ENCODE measurements at places on chromosomes 6 and 20. TPM values are rescaled to one million over a fixed set of nuclear protein-coding genes. Genes with fewer than 3 reads are reported as not detected.

DEFB115 gene
- not detected for total RNA-seq

DNA sequence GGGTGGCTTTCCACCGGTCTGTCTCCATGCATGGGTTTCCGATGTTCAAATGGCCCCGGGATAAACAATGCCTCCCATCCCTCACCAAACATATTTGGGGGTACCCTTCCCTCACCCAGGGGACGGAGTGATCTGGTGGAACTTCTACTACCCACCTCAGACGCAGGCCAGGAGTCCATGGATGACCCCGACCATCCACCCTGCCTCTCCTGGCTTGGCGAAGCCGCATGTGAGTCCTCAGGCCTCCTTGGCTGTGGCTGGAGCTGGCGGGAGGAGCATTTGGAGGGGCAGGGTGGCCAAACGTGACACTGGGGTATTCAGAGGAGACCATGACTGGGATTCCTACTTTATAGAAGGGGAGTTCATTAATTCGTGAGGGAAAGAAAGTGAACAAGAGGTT, 45.9 kb upstream of the FRMD1 start:
- no peak overlapping the region for H3K27ac ChIP-seq
- no peak for DNase-seq
- H3K4me3 ChIP-seq: no peak overlapping the region
- H3K36me3 ChIP-seq: no peaks in the 10 kb centered on the region
- no peaks in the 10 kb centered on the region for H3K4me1 ChIP-seq

- no peaks in the 10 kb centered on the region for H3K4me1 ChIP-seq
- H3K4me3 ChIP-seq: no peak overlapping the region
- H3K36me3 ChIP-seq: peaks cover 8% of the 10 kb centered on the region
- DNase-seq: no peak
- H3K27me3 ChIP-seq: peaks cover 6% of the 10 kb centered on the region
Measured at GRCh38 chr6:169786349-169786748, 34.9 kb downstream of the ERMARD start.

GRCh38 chr6:5338177-5338960, 77.1 kb downstream of the FARS2 start:
- H3K4me1 ChIP-seq: no peaks in the 10 kb centered on the region
- no peak overlapping the region for H3K27ac ChIP-seq
- H3K27me3 ChIP-seq: no peaks in the 10 kb centered on the region
- no peaks in the 10 kb centered on the region for H3K36me3 ChIP-seq

DNA sequence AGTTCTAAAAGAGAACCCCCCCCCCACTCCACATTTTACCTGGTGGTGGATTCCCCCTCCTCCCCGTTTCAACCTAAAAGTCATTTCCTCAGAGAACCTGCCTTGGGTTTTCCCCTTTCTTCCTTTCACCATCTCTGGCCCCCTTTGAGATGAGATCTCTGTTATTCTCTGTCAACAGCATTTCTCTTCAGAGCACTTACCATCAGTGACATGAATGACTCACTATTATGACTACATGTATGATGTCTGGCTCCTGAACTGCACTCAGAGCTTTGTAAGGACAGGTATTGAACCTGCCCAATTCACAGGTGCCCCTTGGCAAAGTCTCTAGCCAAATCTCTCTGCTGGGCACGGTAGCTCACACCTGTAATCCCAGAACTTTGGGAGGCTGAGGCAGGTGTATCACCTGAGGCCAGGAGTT, 61.4 kb upstream of the JARID2 start:
- H3K4me3 ChIP-seq: no peak overlapping the region
- no peaks in the 10 kb centered on the region for H3K4me1 ChIP-seq
- no peak for DNase-seq

HMGCLL1 gene
- not detected for total RNA-seq

GRCh38 chr6:118216751-118217150, 309.7 kb downstream of the SLC35F1 start:
- no peaks in the 10 kb centered on the region for H3K36me3 ChIP-seq
- H3K27ac ChIP-seq: no peak overlapping the region
- no peaks in the 10 kb centered on the region for H3K4me1 ChIP-seq
- DNase-seq: no peak
- no peak overlapping the region for H3K4me3 ChIP-seq

PDYN gene
- not detected for total RNA-seq

DNA sequence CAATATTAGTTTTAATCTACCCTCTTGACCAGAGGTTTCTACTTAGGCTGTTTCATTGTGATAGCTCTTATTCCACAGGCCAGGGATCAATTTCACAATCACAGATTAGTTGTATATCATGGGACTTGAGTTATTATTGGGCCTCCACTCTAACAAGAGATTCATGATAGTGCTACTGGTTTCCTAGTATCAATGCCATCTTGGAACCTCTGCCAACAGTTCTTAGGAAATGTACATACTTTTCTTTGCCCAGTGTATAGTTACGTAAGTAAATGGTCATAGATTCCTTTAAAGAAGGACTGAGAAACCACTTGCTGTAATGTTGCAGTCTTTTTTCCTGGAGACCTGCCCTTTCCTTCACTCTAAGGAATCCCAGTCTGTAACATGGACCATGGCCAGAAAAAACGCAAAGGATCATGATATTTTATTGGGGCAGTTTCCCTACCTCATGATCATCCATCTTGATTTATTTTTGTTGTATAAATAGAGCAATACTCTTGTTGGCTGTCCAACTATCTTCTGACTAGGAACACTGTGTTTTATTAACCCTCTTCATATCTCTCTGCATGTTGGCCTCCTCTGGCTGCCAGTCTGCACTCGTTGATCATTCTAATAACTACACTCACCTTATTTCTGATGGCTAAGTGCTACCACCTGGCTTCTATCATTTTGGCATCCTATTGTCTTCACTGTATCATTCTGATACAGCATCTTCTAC, 38.0 kb upstream of the VGLL2 start:
- H3K4me1 ChIP-seq: no peaks in the 10 kb centered on the region
- no peak overlapping the region for H3K4me3 ChIP-seq
- no peaks in the 10 kb centered on the region for H3K36me3 ChIP-seq
- no peak for DNase-seq

GRCh38 chr6:86407128-86407527, 530.2 kb upstream of the HTR1E start:
- H3K27me3 ChIP-seq: peaks cover 13% of the 10 kb centered on the region
- H3K36me3 ChIP-seq: no peaks in the 10 kb centered on the region
- DNase-seq: no peak
- H3K27ac ChIP-seq: no peak overlapping the region
- no peaks in the 10 kb centered on the region for H3K4me1 ChIP-seq
- no peak overlapping the region for H3K4me3 ChIP-seq

- DNase-seq: no peak
- no peaks in the 10 kb centered on the region for H3K27me3 ChIP-seq
- H3K27ac ChIP-seq: no peak overlapping the region
- no peak overlapping the region for H3K4me3 ChIP-seq
Measured at GRCh38 chr6:99331531-99331930, 17.9 kb downstream of the FAXC start.

RAET1E gene
- total RNA-seq: 0.22 TPM

DNA sequence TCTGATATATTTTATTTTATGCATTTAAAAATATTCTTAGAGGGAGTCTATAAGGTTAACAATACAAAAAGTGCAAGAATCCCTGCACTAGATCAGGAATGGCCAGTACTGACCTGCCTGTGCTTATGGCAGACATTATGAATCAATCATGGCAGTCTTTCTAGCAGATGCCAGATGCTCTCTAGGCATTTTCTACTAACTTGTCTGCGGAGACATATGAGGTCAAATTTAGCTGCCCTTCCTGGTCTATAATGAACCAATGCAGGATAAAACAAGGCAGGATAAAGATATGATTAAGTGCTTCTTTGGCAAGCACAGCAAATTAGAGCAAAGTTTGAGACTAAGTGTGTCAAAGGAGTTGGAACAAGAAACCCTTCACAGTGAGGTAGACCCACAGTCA, 46.6 kb upstream of the RNF24 start:
- H3K27ac ChIP-seq: no peak overlapping the region
- DNase-seq: no peak
- H3K27me3 ChIP-seq: peaks cover 16% of the 10 kb centered on the region
- no peak overlapping the region for H3K4me3 ChIP-seq
- no peaks in the 10 kb centered on the region for H3K36me3 ChIP-seq
- peaks cover 22% of the 10 kb centered on the region for H3K4me1 ChIP-seq

- no peaks in the 10 kb centered on the region for H3K27me3 ChIP-seq
- H3K4me1 ChIP-seq: no peaks in the 10 kb centered on the region
- no peak overlapping the region for H3K4me3 ChIP-seq
- H3K27ac ChIP-seq: no peak overlapping the region
- no peak for DNase-seq
- H3K36me3 ChIP-seq: no peaks in the 10 kb centered on the region
Measured at GRCh38 chr20:16749573-16749972, 1.4 kb downstream of the OTOR start.

- no peaks in the 10 kb centered on the region for H3K4me1 ChIP-seq
- H3K27me3 ChIP-seq: no peaks in the 10 kb centered on the region
- no peak overlapping the region for H3K4me3 ChIP-seq
- H3K27ac ChIP-seq: no peak overlapping the region
Measured at GRCh38 chr6:145954985-145955384, 9.2 kb downstream of the SHPRH start.

GRCh38 chr6:73516514-73517489, 4.0 kb downstream of the EEF1A1 start:
- peaks cover 97% of the 10 kb centered on the region for H3K36me3 ChIP-seq
- H3K4me1 ChIP-seq: peaks cover 14% of the 10 kb centered on the region
- peak overlapping the region; percentile 68 for H3K4me3 ChIP-seq
- H3K27me3 ChIP-seq: peaks cover 21% of the 10 kb centered on the region
- DNase-seq: no peak

MCHR2 gene
- total RNA-seq: not detected

MCM8 gene
- 20.6 TPM for total RNA-seq

DNA sequence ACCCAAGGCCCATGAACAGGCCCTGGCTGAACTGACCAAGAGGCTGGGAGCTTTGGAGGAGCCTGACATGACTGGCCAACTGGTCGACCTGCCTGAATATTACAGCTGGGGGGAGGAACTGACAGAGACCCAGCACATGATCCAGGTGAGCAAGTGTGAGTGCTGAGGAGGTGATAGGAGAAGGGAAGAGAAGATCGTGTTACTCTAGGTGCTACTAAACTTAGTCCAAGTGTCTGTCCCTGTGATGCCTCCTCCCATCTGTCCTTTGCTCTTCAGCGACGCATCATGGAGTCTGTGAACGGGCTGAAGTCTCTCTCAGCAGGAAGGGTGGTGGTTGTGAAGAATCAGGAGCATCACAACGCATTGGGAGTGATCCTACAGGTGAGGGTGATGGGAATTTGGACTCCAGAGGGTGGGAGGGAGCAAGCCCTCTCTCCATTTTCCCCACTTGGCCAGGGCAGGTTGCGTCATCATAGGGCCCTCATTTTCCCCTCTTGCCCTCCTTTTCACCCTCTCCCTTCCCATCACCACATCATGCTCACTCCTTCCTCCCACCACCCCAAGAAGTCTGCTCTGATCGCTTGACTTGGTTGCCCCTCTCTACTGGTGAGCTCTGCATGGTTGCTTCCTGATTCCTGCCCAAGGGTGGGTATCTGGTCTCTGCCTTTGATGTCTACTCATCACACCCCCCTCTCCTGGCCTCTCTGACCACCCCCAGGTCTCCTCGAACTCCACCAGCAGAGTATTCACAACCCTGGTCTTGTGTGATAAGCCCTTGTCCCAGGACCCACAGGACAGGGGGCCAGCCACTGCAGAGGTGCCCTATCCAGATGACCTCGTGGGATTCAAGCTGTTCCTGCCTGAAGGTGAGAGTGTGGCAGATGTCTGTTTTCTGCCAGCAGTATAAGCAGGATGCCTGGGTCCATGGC, 4.7 kb downstream of the DXO start:
- H3K4me1 ChIP-seq: peaks cover 10% of the 10 kb centered on the region
- peaks cover 67% of the 10 kb centered on the region for H3K36me3 ChIP-seq
- H3K27ac ChIP-seq: peak overlapping the region; percentile 15
- no peaks in the 10 kb centered on the region for H3K27me3 ChIP-seq

OR2B6 gene
- 1.5 TPM for total RNA-seq

OR2J2 gene
- not detected for total RNA-seq

DEFB128 gene
- total RNA-seq: not detected

- H3K27ac ChIP-seq: no peak overlapping the region
- H3K4me3 ChIP-seq: no peak overlapping the region
Measured at GRCh38 chr20:62830251-62830650, 13.4 kb downstream of the COL9A3 start.

SLC4A11 gene
- total RNA-seq: 9.4 TPM

DNA sequence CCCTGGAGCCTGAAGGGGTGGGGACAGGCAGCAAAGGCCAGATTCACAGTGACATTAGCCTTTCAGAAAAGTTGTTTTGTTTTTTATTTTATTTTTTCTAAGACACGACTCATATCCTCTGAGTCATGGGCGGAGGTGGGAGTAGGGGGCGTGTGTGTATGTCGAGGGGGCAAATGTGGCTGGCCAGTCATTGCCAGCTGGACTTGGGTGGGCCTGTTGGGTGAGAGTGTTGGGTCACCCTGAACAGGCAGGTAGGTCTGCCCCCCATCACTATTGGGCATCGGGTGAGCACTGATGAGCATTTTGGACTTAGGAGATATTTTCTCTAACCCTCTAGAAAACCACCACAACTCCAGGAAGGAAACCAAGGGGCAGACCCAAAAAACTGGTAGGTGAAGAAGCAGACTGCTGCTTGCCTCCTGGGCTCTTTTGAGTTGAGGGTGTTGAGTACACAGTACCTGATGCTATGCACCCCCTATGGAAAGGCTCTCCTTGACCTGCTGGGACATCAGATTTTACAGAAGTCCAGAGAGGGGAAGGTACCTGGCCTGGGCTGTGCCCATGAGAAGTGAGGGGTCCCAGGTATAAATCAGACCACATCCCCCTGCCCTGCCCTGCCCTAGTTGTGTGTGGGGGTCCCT, 5.6 kb downstream of the SMIM29 start:
- peak overlapping the region; percentile 81 for H3K4me3 ChIP-seq
- peaks cover 100% of the 10 kb centered on the region for H3K4me1 ChIP-seq
- DNase-seq: no peak
- H3K27ac ChIP-seq: peak overlapping the region; percentile 97

- H3K4me1 ChIP-seq: no peaks in the 10 kb centered on the region
- no peaks in the 10 kb centered on the region for H3K36me3 ChIP-seq
- DNase-seq: no peak
- no peak overlapping the region for H3K4me3 ChIP-seq
- no peak overlapping the region for H3K27ac ChIP-seq
Measured at GRCh38 chr6:90383196-90383822, 86.7 kb upstream of the BACH2 start.

DNA sequence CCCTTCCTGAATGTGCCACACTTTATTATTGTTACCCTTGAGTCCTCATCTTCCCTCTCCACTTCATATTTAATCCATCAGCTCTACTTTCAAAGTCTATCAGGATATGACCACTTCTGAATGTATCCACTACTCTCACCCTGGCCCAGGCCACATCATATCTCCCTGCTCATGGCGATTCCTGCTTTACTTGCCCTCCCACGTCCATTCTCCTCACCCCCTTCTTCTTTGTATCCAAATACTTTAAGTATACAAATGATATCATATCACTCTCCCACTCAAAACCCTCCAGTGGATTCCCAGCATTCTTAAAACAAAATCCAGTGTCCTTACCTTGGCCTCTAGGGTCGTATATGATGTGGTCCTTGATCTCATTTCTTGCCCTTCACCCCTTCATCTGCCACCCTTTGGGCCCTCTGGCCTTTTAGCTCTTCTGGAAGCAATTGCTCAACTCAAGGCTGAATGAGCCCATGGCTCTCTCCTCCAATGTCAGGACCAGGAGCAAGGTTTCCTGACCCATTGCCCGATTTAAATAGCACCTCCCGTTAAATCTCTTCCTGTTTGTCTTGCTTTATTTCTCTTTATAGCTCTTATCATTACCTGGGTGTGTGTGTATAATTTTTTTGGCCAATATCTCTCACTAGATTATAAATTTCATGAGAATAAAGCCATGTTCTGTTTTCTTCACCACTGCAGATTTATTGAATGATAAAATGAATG, 205.9 kb upstream of the ECI2 start:
- H3K36me3 ChIP-seq: no peaks in the 10 kb centered on the region
- DNase-seq: no peak
- no peak overlapping the region for H3K4me3 ChIP-seq
- H3K27me3 ChIP-seq: peaks cover 12% of the 10 kb centered on the region

EYA2 gene
- 0.35 TPM for total RNA-seq

Measured in Calu3 (cell line).